Fibroblast of villous mesenchyme (primary cell): ENCODE measurements at places on chromosomes 11 and 22. TPM values are rescaled to one million over a fixed set of nuclear protein-coding genes. Genes with fewer than 3 reads are reported as not detected.

Gene MED15
- total RNA-seq = 37.0 and 51.0 TPM in 2 replicates

Gene OR52H1
- 0.32 and 0.86 TPM in 2 replicates for total RNA-seq

Gene DSCAML1
- total RNA-seq = not detected in 2 replicates

Gene CAVIN3
- 142 and 374 TPM in 2 replicates for total RNA-seq

DNA sequence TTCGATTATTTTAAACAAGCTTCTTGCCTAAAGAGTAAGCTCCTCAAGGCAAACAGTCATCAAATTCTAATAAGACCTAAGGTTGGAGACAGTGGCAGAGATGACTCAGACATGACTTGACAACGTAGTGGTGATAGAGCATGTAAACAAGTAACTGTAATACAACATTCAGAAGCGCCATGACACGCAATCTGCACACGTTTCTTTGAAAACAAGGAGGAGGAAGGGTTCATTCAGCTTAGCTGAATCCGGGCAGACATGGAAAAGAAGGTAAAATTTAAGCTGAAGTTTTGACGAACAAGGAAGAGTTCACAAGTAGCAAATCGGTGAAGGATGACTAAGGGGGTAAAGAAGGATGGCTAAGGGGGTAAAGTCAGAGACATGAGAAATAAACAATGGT, 152.4 kb upstream of the ZC3H12C start:
- peak; percentile 80 for DNase-seq

DNA sequence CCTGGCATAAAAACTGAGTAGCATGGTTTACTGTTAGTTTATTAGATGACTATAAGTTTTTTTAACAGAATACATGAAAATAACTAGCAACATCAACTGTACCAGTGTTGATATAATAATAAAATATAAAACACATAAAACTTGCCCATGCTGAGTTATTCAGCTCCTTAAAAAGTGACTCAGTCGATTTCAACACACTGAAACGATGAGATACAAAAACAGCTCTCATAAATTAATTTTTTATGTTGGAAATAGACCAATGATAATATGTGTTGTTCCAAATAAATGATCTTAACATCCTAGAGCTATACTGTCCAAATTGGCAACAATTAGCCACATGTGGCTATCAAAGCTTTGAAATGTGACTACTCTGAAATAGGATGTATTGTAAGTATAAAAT, 15.9 kb downstream of the PDGFD start:
- DNase-seq = peak; percentile 59

DNA sequence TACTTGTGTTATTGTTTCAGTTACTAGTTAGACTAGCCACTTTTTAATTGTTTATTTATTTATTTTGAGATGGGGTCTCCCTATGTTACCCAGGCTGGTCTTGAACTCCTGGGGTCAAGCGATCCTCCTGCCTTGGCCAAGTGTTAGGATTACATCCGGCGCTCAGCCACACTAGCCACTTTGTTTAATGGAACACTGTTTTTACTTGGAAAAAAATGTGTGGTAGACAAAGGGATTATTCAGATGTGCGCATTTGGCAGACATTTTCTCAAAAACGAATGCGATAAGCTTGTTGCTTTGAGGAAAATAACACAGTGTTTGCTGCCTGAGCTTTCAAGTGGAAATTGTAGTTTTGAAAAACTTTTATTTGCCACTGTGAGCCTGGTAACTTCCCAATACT, 51.0 kb downstream of the CTNND1 start:
- DNase-seq = no peak

GRCh38 chr11:13227676-13228255, 49.8 kb upstream of the BMAL1 start:
- no peak for DNase-seq

DNA sequence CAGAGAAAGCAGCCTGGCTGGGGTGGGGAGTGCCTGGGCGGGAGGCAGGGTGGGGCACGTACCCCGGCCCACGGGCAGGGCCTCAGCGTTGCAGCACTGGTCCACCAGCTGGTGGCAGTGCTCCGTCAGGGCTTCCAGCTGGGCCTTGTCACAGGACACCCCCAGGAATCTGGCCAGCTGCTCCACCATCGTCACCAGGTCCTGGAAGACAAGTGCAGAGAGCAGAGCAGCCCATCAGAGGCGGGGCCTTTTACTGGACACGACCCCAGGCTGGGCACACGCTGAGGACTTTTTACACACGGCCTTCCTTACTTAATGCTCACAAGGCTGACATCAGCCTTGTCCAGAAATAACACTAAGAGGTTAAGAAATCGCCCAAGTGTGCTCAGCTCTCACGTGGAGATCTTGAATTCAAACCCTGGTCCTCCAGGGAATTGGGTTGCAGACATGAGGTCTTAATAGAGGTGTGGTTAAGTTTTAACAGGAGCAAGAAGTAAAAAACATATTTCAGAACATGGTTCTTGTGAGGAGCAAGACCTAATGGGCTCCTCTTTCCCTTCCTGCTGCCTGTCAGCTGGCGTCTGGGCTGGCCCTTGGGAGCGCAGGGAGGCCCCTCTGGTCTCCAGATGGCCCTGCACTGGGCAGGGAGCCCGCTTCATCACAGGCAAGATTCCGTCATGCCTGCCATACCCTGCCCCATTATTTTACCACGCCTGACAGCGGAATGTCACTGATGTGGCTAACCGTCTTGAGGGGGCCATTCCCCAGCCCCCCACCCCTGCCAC, 17.1 kb upstream of the EFCAB6 start:
- DNase-seq = peak; percentile 67
